Tibial nerve (tissue), 4 donors: ENCODE measurements at places on chromosomes 12 and 14.

DNA sequence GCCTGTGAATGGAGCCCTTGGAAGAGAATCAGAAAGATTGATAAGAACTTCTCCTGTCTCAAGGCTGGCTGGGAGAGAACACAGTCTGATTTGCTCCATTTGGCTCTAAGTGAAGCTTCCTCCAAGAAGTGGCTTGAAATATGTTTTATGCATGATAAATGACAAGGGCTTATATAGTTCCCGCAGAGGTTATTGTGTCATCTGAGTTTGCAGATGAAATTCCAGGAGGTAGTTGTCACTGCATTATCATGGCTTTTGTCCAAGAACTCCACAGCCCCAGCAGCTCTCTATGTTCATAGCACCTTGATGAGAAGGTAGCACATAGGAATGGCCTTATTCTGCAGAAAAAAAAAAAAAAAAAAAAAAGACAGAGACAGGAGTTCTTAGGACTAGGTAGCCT is 108.5 kb downstream of the DACT1 start:
- no peaks in the 10 kb centered on the region for H3K27me3 ChIP-seq
- H3K36me3 ChIP-seq: no peaks in the 10 kb centered on the region
- H3K4me1 ChIP-seq: no peaks in the 10 kb centered on the region

DNA sequence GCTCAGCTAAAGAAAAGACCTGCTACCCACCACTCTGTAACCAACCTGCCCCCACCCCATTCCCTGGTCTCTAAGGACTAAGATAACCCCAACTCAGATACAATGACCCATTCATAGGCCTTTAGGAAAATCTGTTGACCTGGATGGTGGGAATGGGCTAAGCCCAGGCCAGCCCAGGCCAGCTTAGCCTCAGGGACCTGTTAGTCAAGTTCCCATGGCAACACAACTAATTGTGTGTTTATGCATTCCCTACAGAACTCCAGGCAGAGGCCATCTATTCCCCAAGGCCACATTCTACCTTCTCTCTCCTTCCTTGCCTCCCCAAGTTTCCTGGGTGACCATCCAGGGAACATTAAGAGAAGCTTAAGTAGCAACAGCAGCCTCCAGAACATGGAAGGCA is 16.1 kb upstream of the KRT8 start:
- no peaks in the 10 kb centered on the region for H3K36me3 ChIP-seq
- no peaks in the 10 kb centered on the region for H3K27me3 ChIP-seq
- no peaks in the 10 kb centered on the region for H3K4me1 ChIP-seq
- DNase-seq: no peak
- H3K27ac ChIP-seq: no peak overlapping the region
- no peak overlapping the region for H3K4me3 ChIP-seq

DNA sequence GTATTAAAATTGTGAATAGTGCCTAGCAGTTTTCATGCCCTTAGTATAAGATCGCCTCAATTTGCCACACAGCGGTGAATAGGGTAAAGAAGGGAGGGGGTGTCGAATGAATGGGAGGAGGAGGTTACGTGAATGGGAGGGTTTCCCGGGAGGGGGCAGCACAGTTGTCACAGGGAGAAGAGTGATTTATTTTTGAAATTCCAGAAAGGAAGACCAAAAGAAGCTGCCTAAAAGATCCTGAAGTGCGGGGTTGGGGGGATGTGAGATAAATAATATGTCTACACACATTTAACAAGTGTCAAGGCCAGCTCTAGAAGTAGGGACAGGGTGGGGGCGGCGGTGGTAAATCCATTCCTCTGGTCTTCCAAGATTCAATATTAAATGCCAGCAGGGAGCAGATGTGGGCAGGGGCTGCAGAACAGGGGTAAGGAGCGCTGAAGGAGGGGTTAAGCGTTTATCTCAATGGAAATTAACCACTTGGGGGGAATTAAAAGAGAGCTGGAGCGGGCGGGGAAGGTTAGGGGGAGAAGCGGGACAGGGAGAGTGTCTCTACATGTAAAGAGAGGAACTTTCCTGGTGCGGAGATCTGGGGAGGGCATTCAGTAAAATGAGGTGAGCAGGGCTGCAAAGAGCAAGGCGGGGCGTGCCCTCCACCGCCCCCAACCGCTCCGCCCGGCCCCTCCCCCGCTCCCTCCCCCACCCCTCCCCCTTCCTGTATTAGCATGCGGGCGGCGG is 867 bp downstream of the C12orf42 start:
- DNase-seq: no peak
- no peak overlapping the region for H3K27ac ChIP-seq
- H3K36me3 ChIP-seq: no peaks in the 10 kb centered on the region
- H3K4me1 ChIP-seq: no peaks in the 10 kb centered on the region
- no peaks in the 10 kb centered on the region for H3K27me3 ChIP-seq
- H3K4me3 ChIP-seq: peak overlapping the region; percentile 27

GRCh38 chr14:52069307-52070050 is 620 bp upstream of the NID2 start:
- peak overlapping the region; percentile 94 for H3K27ac ChIP-seq
- H3K36me3 ChIP-seq: no peaks in the 10 kb centered on the region
- DNase-seq: peak; percentile 23
- peaks cover 3% of the 10 kb centered on the region for H3K4me1 ChIP-seq

GRCh38 chr12:131087302-131087818 is 133.7 kb downstream of the ADGRD1 start:
- no peaks in the 10 kb centered on the region for H3K36me3 ChIP-seq
- DNase-seq: peak; percentile 10
- no peak overlapping the region for H3K4me3 ChIP-seq
- peaks cover under 1% of the 10 kb centered on the region for H3K4me1 ChIP-seq
- no peaks in the 10 kb centered on the region for H3K27me3 ChIP-seq

- H3K36me3 ChIP-seq: peaks cover 36% of the 10 kb centered on the region
- peak overlapping the region; percentile 86 for H3K4me3 ChIP-seq
- no peaks in the 10 kb centered on the region for H3K27me3 ChIP-seq
- H3K27ac ChIP-seq: peak overlapping the region; percentile 99
- H3K4me1 ChIP-seq: peaks cover 34% of the 10 kb centered on the region
Observed at GRCh38 chr14:102085948-102086708, 716 bp downstream of the HSP90AA1 start.

GRCh38 chr14:79661752-79662151 is 549.6 kb downstream of the DIO2 start:
- H3K36me3 ChIP-seq: no peaks in the 10 kb centered on the region
- no peak overlapping the region for H3K27ac ChIP-seq
- no peaks in the 10 kb centered on the region for H3K27me3 ChIP-seq
- no peaks in the 10 kb centered on the region for H3K4me1 ChIP-seq
- H3K4me3 ChIP-seq: no peak overlapping the region
- DNase-seq: no peak

- H3K36me3 ChIP-seq: no peaks in the 10 kb centered on the region
- no peak for DNase-seq
- H3K27ac ChIP-seq: no peak overlapping the region
- H3K27me3 ChIP-seq: no peaks in the 10 kb centered on the region
- H3K4me1 ChIP-seq: peaks cover 21% of the 10 kb centered on the region
Observed at GRCh38 chr12:96213869-96214268, 19.7 kb downstream of the ELK3 start.

DNA sequence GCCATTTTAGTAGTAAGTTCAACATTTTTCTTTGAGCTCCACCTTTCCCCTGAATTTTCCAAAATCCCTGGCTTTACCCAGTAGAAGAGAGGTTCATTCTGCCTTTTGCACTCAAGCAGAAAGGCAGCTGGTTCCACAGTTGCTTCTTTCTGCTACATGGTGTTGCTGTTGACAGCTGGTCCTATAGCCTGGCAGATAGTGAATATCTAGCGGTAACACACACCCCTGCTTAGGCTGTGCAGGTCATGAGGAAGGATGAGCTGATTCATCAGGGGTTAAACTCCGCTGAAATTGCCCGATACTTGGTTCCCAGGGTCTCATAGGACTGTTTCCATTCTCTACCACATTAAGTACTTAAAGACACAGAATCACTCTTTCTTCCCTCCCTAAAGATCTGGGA is 62.4 kb downstream of the PUS7L start:
- H3K4me1 ChIP-seq: no peaks in the 10 kb centered on the region
- no peaks in the 10 kb centered on the region for H3K36me3 ChIP-seq
- H3K27ac ChIP-seq: no peak overlapping the region
- no peaks in the 10 kb centered on the region for H3K27me3 ChIP-seq
- DNase-seq: no peak
- no peak overlapping the region for H3K4me3 ChIP-seq

DNA sequence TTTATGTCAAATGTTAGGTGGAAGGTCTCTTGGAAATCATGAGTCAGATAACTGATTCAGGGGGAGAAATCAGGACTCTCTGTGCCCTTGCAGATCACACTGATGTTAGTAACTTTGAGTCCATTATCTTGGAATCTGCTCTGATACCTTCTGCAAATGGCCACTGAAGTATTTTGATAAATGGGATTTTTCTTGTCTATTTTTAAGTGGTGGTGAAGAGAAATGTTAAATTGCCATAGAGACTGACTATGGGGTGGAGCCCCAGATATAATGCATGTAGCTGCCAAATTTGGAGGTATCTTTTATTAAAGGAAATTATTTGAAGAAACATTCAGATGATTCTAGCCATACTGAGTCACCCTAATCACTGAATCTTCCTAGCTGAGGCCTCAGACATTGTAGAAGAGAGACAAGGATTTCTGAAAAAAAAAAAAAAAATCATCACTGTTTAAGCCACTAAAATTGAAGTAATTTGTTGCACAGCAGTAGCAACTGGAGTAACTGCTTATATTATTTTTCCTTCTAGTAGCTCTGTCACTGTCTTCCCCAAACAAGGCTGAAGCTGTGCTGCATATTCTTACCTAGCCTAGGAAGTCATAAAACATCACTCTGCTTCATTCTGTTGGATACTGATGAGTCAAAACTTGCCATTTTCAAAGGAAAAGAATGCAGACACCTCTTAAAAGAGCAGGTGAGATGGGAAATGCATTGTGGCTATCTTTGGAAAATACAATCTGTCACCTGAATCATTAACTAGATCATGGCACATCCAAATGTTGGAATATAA is 36.0 kb upstream of the CLEC14A start:
- H3K4me3 ChIP-seq: no peak overlapping the region
- H3K27me3 ChIP-seq: no peaks in the 10 kb centered on the region
- no peaks in the 10 kb centered on the region for H3K36me3 ChIP-seq
- H3K4me1 ChIP-seq: no peaks in the 10 kb centered on the region
- no peak overlapping the region for H3K27ac ChIP-seq

DNA sequence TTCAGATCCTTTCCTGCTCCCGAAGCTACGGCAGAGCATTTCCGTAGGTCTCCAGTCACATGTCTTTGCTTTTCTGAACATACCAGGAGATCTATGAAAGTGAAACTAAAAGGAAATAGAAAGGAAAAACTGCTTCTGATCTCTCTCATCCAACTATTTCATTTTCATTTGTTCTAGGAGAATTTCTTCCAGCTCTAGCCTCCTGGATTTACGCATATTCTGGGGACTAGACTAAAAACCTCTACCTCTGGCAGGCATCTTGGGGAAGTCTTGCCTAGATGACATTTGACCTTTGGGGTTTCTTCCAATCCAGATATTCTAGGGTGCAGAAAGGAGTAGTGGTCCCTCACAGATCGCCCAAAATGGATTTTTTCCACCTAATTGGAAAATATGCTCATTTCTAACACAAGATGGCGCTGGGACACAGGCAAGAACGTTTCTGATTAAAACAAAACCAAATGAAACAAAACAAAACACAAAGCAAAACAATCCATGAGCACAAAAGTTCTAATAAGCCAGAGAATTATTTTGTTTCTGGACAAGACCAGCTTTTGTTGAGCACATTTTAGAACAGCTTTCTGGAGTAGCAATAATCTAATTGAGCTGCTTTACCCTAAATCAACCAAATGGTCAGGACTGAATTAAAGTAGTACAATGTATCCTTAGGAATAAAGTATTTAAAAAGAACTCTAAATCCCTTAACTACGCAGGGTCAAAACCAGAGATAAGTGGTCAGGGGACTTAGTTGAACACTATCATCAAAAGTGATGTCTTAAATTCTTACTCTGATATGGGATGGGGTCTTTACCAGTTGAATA is 12.3 kb upstream of the PARP11 start:
- no peak for DNase-seq
- no peaks in the 10 kb centered on the region for H3K27me3 ChIP-seq
- H3K4me3 ChIP-seq: peak overlapping the region; percentile 23
- peak overlapping the region; percentile 28 for H3K27ac ChIP-seq
- peaks cover 14% of the 10 kb centered on the region for H3K4me1 ChIP-seq
- no peaks in the 10 kb centered on the region for H3K36me3 ChIP-seq

DNA sequence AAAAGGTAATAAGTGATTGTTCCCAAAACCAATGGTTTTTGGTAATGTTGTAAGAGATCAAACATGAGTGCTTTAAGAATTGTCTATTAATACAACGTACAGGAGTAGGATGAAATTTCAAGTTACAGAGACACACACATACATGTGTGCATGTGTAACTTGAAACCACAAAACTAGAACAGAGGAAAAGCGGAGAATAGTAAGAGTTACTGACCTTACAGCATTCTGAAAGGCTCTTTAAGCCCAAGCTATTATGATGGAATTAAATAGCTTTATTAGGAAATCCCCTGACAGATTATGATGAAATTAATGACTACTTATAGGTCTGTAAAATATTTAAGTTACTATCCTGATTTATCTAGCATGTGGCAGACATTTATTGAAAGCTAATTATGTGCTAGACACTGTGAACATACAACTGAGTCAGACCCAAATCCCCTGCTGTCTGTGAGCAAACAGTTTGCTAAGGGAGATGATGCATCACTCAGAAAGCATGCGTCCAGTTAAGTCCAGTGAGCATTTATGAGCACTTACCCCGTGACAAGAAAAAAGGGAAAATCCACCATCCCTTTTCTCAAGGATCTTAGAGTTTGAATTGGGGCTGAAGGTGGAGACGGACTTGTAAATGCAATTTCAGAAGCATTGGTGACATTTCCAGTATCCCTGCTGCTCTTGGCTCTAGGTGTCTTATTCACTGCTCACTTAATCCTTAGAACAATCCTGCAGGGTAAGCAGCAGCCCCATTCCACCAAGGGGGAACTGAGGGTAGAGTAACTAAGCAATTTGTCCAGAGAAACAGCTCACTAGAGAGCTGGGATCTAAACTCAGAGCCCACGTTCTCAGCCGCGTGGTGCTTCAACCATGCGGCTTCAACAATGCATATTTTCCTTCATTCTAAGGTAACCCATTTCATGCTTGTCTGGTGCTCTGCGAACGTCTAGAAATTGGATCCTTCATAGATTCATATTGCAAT is 117.4 kb downstream of the EML1 start:
- no peaks in the 10 kb centered on the region for H3K36me3 ChIP-seq
- no peak for DNase-seq
- no peaks in the 10 kb centered on the region for H3K27me3 ChIP-seq
- H3K27ac ChIP-seq: no peak overlapping the region
- H3K4me3 ChIP-seq: no peak overlapping the region
- H3K4me1 ChIP-seq: no peaks in the 10 kb centered on the region
